Bronchus fibroblast of lung (primary cell): ENCODE measurements at places on chromosomes 11 and 22. TPM values are rescaled to one million over a fixed set of nuclear protein-coding genes. Genes with fewer than 3 reads are reported as not detected.

Gene SEC14L6
- under 0.01 and 0.50 TPM in 2 replicates for total RNA-seq

Gene FAT3
- total RNA-seq: 0.59 and 0.84 TPM in 2 replicates

Gene RPUSD4
- total RNA-seq: 15.0 and 18.6 TPM in 2 replicates

Gene LRP5
- 14.1 and 14.7 TPM in 2 replicates for total RNA-seq

Gene PLA2G3
- 5.2 and 6.7 TPM in 2 replicates for total RNA-seq

Gene CARNS1
- not detected in 2 replicates for total RNA-seq

Gene UPB1
- not detected in 2 replicates for total RNA-seq

Gene TSPO
- total RNA-seq: 662 and 733 TPM in 2 replicates

Gene CD6
- total RNA-seq: not detected in 2 replicates

Gene CATSPER1
- total RNA-seq: 0.30 TPM in 1 of 2 replicates, not detected in the other

Gene OR4X1
- total RNA-seq: not detected in 2 replicates

Gene PKP3
- 1.9 and 2.0 TPM in 2 replicates for total RNA-seq

Gene SUSD2
- total RNA-seq: 2.9 and 3.1 TPM in 2 replicates

Gene TUBA8
- total RNA-seq: 0.50 and 0.59 TPM in 2 replicates

Gene CYP2D6
- total RNA-seq: 0.15 and 0.17 TPM in 2 replicates

Gene PGA5
- not detected in 2 replicates for total RNA-seq

Gene CREB3L1
- 34.6 and 37.0 TPM in 2 replicates for total RNA-seq

Gene MS4A2
- total RNA-seq: not detected in 2 replicates

Gene PTPRJ
- 5.9 and 6.4 TPM in 2 replicates for total RNA-seq

Gene RTL10
- total RNA-seq: 9.4 and 10.3 TPM in 2 replicates

Gene OR51E1
- not detected in 2 replicates for total RNA-seq

Gene SMIM35
- total RNA-seq: not detected in 2 replicates

Gene SCGB2A2
- not detected in 2 replicates for total RNA-seq

Gene TMPRSS13
- not detected in 2 replicates for total RNA-seq

Gene DGAT2
- total RNA-seq: 0.67 and 1.0 TPM in 2 replicates

Gene PES1
- 71.7 and 95.5 TPM in 2 replicates for total RNA-seq

Gene CPT1A
- total RNA-seq: 5.8 and 5.9 TPM in 2 replicates

Gene OR8A1
- not detected in 2 replicates for total RNA-seq

Gene UCP2
- 20.7 and 21.6 TPM in 2 replicates for total RNA-seq

Gene MYBPC3
- not detected in 2 replicates for total RNA-seq

Gene GUCY1A2
- total RNA-seq: 0.15 and 0.17 TPM in 2 replicates

Gene LSP1
- total RNA-seq: 2.0 and 2.7 TPM in 2 replicates

Gene PHOX2A
- not detected in 2 replicates for total RNA-seq

Gene KBTBD3
- total RNA-seq: 1.8 and 3.7 TPM in 2 replicates

Gene TMPRSS5
- under 0.01 TPM in 2 replicates for total RNA-seq

Gene NPTXR
- 0.59 and 0.84 TPM in 2 replicates for total RNA-seq

Gene KRTAP5-1
- not detected in 2 replicates for total RNA-seq

Gene GGTLC2
- not detected in 2 replicates for total RNA-seq

Gene WNT11
- total RNA-seq: 0.15 TPM in 1 of 2 replicates, not detected in the other

Gene BRSK2
- total RNA-seq: 0.15 TPM in 1 of 2 replicates, not detected in the other

Gene VSTM5
- total RNA-seq: 0.67 and 1.6 TPM in 2 replicates

Gene MDK
- total RNA-seq: 483 and 519 TPM in 2 replicates

Gene SLC22A25
- not detected in 2 replicates for total RNA-seq

Gene OR52E8
- total RNA-seq: not detected in 2 replicates

Gene OR5A1
- total RNA-seq: not detected in 2 replicates

Gene B3GAT1
- not detected in 2 replicates for total RNA-seq

Gene TUB
- 4.5 and 5.4 TPM in 2 replicates for total RNA-seq

Gene TREH
- not detected in 2 replicates for total RNA-seq

Gene CDC45
- total RNA-seq: 45.9 and 47.9 TPM in 2 replicates

Gene LINC01488
- not detected in 2 replicates for total RNA-seq

Gene RNH1
- 272 and 273 TPM in 2 replicates for total RNA-seq

Gene CAVIN3
- total RNA-seq: 338 and 354 TPM in 2 replicates

Gene C11orf97
- not detected in 2 replicates for total RNA-seq

Gene SNRPD3
- 211 and 264 TPM in 2 replicates for total RNA-seq

Gene TMPRSS4
- total RNA-seq: not detected in 2 replicates

Gene MUC15
- under 0.01 and 0.17 TPM in 2 replicates for total RNA-seq

Gene SHANK2
- 1.0 and 1.5 TPM in 2 replicates for total RNA-seq

Gene OR4A16
- total RNA-seq: not detected in 2 replicates
